ENCODE measurements at places on chromosomes 3 and 15.
A peak's percentile ranks its signal among the peaks of the same experiment; 100 is the strongest.

- DNase-seq = peak; percentile 72
Measured at GRCh38 chr3:88113311-88114162, 36.2 kb upstream of the C3orf38 start.

GRCh38 chr15:65812916-65813315 is 20.8 kb upstream of the DENND4A start:
- DNase-seq = no peak

- no peak for DNase-seq
Measured at GRCh38 chr15:36392676-36393266, 186.7 kb upstream of the CDIN1 start.

DNA sequence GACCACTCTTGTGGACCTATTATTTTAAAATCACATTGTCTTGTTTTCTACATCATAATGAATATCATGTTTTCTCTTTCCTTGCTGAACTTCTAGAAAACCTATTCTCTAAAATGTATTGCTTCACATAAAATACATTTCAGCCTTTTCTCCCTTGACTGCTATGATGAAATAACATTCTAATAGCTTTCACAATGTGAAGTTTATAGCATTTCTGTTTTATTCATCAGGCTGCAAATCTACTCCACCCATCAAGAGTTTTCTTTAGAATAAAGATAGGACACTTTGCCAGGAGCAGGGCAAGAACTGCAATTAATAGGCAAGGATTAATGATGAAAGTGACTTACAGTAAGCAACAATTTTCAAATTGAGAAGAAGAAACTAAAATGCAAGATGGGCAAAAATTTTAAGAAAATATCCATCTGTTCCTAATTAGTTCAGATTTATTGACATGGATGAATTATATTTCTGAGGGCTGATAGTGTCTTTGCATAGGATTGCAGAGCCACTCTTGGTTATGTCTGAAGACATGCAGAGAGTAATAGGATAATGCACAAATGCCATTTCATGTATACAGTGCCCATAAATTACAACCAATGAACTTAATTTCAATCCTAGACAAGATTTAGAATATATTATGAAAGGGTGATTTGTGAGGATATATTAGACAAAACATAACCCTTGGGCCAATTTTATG is 21.7 kb downstream of the LEKR1 start:
- no peak for DNase-seq

DNA sequence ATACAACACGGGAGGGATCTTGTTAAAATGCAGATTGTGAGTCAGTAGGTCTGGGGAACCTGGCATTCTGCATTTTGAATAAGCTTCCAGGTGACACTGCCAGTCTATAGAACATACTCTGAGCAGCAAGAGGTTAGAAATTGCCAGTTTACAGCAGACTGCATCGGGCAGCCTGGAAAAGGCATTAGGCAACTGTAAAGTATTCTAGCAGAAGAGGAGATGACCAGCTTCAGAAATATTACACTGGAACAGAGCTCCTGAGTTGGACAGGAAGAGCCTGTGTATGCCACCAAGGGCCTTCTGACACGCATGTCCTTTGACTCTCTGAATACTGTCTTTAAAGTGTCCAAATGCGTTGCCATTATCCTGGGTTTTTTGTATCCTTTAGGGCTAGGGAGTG is 2.5 kb upstream of the ACAN start:
- DNase-seq = no peak

DNA sequence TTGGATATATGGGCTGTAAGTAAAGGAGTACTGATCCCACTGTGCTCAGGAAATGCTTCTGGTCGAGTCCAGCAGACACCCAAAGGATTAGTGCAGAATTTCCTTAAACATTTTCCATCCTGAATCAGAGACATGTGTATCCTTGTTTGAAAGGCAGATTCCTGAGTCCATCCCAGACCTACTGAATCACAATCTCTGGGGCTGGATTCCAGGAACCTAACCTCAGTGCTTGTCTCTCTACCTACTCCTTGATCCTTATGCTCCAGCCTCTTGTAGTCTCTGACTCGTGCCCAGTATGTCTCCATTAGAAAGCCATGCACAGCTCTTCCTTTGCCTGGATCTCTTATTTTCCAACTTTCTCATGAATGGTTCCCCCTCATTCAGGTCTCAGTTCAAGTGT is 585.8 kb downstream of the NLGN1 start:
- DNase-seq = no peak

Data from renal cortical epithelial cell (primary cell).